ENCODE measurements at places on chromosomes 5 and 9.
A peak's percentile ranks its signal among the peaks of the same experiment; 100 is the strongest.

GRCh38 chr5:35908814-35909213 lies 29.6 kb downstream of the CAPSL start:
- DNase-seq = no peak

- no peak for DNase-seq
These were observed 1.8 kb downstream of the PTGER4 start for GRCh38 chr5:40681363-40682153.

GRCh38 chr5:34944044-34944443 lies 14.7 kb downstream of the DNAJC21 start:
- DNase-seq = no peak

DNA sequence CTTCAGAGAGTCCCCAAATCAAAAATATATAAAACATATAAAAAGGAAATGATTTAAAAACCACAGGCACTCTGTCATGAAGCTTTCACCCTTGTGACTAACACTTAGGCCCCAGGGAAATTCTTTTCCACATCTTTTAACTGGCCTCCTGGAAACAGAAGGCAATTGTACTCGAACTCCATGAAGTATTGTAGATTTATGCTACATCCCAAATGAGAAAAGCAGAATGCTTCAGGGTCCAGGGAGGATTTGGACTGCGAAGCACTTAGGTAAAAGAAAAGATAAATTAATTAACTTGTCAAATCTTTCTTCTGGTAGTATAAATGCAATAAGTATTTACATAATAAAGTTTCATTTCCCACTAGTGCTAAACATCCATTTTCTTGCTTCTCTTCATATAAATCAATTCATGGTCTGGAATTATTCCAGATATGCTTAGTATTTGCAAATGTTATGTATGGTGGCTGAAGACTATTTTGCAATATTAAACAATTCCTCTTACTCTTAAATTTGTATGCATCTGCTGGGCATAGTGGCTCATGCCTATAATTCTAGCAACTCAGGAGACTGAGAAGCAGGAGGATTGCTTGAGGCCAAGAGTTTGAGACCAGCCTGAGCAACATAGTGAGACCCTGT lies 64.9 kb upstream of the ELL2 start:
- DNase-seq = peak; percentile 45

DNA sequence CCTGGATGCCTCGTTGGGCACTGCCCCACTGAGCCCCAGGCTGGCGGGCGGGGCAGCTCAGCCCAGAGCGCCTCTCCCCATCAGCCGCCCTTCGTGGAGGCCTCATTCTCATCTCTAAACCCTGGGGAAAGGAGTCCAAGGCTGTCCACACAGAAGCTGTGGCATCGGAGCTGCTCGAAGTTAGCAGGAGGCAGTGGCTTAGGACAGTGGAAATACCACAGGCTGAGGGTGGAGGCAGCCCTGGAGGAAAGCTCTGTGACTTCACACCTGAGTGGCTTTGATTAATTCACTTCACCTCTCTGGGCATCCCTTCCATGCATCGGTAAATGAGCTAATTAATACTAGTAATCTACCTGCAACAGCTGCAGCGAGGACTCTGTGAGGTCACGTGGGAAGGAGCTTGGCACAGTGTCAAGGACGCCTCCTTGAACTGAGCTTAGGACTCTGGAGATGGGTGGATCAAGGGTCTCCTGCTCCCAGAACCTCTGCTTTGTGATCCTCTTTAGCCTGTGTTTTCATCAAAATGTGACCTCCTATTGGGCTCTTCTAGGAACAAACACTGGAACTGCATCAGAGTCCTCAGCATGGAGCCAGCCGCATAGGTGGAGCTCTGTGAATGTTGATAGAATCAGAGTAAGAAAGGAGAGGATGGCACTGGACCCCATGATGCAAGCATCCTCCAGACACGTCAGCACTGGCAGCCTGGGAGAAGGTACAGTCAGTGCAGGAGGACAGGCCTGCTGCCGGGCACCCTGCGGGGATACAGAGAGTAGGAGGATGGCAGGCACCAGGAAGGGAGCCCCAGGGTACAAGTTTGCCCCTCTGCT lies 842 bp upstream of the ANGPTL2 start:
- DNase-seq = no peak

DNA sequence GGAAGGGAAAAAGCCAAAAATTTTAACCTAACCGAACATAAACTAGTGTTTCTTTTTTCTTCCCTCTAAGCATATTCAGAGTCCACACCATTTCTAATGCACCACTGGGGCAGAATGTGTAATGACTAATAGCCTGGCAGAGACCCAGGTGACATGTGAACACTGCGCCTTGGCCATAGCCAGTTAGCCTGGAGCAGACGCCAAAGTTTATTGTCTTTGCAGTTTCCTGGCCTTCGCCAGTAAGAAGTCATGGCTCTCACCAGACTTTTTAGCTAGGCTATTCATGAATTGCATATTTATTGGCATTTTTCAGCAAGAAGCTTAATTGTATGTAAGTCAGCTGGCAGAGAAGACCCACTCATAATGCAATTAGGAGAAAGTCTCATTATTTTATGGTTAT lies 182.8 kb upstream of the SLC27A6 start:
- peak; percentile 34 for DNase-seq

DNA sequence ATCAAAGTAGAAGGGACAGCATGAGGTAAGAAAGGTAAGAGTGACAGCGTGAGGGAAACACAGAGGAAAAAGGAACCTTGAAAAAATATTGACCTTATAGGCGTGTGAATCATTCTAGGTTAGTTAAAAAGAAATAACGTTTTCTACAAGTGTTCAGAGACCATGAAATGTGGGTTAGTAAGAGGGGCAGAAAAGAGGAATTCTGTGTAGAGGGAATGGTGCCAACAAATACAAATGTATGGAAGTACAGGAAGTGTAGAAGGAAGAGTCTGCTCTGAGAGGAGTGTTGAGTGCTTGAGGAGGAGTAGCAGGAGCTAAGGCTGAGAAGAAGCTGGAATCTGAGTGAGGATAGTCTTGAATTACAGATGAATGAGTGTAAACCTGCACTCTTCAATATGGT lies 418.6 kb upstream of the RIOK2 start:
- DNase-seq = no peak

DNA sequence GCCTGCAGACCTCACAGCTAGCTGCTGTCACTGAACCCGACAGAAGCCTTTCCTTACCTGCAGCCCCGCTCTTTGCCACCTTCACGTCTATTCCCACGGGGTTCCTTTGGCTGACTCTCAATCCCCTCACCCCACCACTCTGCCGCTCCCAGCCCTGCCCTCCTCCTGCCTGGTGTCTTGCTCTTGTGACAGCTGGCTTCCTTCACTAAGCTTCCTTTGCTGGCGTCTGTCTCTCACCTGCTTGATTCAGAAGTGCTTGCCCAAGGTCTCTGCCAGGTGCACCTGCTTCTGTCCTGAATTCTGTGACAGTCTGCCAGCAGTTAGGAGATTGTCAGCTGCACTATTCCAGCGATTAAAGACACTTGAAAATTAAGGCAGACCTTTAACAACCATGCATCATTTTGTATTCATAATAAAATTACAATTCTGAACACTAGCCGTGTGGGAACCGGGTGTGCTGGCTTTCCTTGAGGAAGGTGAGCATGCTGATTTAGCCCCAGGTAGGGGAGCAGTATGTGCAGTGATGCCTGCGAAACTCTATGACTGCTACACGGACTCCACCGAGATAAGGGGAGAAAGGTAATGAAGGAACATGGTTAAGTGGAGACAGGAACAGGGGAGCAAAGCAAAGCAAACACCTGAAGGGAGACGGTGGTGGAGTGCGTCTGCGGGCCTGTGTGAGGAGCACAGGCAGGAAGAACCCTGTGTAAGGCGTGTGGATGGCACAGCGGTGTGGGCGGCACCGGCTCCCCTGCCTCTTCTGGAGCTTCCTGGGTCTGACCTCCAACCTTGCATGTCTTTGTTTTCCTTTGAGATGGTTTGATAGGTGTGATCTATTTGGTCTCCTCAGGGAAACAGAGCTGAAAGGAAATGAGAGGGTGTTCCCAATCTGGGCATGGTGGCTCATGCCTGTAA lies 80.1 kb upstream of the CACNA1B start:
- DNase-seq = no peak

DNA sequence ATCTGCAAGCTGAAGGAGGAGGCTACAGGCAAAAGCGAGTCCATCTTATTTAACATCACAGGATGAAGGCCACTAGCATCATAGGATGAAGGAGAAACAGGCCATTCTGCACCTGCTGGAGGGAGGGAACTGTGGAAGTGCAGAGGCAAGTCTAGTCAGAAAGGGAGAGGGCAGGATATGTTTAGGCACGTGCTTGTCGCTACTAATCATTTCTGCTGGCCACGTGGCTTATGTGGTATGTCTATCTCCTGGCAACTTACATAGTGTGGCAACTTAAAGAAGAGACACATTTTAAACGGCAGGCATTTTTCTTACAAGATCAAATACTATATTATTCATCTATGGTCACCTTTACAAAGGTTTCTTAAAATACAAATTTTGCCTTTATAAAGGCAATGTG lies 74.0 kb downstream of the GNAQ start:
- no peak for DNase-seq

GRCh38 chr5:14781106-14781505 lies 90.5 kb downstream of the ANKH start:
- no peak for DNase-seq

GRCh38 chr9:115104908-115105307 lies 13.0 kb downstream of the TNC start:
- no peak for DNase-seq

GRCh38 chr5:131406975-131407638 lies 143.3 kb downstream of the CDC42SE2 start:
- DNase-seq = no peak

DNA sequence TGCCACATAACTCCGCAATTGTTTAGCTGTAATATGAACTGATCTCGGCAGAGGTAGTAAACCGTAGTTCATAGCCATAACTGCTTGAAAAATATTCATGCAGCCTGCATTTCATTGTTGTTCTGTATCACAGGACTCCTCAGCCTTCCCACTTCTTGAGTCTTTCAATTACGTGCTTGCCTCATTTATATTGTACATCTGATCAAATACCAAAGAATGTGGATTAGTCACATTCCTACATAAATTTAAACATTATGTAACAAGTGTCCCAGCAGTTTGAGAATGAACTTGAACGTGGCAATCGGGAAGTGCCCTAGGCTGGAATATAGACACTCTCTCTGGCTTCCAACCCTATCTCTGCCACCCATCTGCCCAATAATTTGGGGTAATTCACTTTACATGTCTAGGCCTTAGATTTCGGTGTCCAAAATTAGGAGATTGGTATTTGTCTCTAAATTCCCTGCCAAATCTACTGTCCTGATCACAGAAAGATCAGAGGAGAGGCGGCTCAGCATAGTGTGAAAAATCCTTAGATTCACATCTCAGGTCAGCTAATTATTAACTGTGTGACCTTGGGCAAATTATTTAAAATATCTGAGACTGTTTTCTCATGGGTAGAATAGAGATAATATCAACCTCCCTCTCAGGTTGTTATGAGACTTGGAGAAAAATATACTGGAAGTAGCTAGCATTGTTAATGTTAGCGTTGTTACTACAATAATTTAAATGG lies 215.1 kb upstream of the RFX3 start:
- DNase-seq = no peak

GRCh38 chr5:65292196-65292595 lies 189.5 kb downstream of the ADAMTS6 start:
- DNase-seq = no peak

DNA sequence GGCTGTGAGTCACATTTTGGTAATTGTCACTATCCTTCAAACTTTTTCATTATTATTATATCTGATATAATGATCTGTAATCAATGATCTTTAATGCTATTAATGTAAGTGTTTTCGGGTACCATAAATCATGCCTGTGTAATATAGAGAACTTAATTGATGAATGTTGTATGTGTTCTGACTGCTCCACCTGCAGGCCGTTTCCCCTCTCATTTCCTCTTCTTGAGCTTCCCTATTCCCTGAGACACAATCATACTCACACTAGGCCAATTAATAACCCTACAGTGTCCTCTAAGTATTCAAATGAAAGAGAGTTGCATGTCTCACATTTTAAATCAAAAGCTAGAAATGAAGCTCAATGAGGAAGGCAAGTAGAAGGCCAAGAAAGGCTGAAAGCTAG lies 420.9 kb upstream of the SGCD start:
- DNase-seq = no peak

- DNase-seq = no peak
These were observed 48.9 kb downstream of the APBA1 start for GRCh38 chr9:69623276-69623675.

- DNase-seq = no peak
These were observed 289.6 kb downstream of the FGF10 start for GRCh38 chr5:44099643-44100042.

DNA sequence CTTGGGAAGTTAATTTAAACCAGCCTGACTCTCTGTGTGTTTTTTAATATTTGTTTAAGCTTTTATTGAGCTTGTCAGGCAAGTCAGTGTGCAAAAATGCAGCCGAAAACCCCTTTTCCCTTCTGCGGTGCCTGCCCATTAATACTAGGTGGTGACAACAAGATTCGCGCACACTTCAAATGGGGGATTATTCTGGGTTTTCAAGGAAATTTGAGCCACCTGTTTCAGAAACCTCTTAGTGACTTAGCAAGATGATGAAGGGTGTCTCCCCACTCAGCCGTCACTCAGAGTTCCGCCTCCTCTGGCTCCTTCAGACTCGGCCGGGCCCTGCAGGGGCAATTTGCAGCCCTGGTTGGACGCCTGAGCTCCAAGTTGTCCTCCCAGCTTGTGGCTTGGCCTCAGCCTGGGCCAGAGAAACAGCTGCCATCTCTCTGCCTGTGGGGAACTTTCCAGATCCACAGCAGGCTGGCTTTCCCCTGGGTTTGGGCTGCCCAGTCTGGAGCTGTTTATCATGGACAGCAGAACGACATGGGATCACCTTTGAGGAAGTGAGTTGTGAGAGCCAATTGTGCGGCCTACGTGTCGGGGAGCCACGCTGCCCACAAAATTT lies 75.9 kb downstream of the SPRY4 start:
- no peak for DNase-seq

GRCh38 chr5:142319560-142320429 lies 5.0 kb downstream of the SPRY4 start:
- no peak for DNase-seq

GRCh38 chr5:124735169-124735858 lies 11.1 kb downstream of the ZNF608 start:
- no peak for DNase-seq

DNA sequence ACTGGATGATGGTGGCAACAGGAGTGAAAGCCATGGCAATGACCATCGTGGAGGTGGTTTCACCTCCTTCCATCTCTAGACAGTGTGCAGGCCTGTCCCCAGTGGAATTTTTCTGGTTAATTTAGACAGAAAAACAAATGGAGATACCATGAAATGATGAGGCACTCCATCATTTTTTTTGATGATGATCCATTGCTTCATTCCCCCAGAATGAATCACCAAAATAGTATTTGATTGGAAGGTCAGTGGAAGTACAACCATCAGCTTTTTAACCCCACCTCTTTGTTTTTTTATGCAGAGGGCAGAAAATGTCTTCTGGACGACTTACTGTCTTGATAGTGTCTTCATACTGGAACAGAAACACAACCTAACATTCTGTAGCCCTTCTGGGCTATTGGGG lies 42.6 kb upstream of the ADRA1B start:
- no peak for DNase-seq

GRCh38 chr5:75055727-75056144 lies 3.4 kb upstream of the GCNT4 start:
- DNase-seq = peak; percentile 61

- no peak for DNase-seq
These were observed 172.8 kb downstream of the APBA1 start for GRCh38 chr9:69499407-69499806.
